H9 (cell line): ENCODE measurements at places on chromosomes 3 and 15.

DNA sequence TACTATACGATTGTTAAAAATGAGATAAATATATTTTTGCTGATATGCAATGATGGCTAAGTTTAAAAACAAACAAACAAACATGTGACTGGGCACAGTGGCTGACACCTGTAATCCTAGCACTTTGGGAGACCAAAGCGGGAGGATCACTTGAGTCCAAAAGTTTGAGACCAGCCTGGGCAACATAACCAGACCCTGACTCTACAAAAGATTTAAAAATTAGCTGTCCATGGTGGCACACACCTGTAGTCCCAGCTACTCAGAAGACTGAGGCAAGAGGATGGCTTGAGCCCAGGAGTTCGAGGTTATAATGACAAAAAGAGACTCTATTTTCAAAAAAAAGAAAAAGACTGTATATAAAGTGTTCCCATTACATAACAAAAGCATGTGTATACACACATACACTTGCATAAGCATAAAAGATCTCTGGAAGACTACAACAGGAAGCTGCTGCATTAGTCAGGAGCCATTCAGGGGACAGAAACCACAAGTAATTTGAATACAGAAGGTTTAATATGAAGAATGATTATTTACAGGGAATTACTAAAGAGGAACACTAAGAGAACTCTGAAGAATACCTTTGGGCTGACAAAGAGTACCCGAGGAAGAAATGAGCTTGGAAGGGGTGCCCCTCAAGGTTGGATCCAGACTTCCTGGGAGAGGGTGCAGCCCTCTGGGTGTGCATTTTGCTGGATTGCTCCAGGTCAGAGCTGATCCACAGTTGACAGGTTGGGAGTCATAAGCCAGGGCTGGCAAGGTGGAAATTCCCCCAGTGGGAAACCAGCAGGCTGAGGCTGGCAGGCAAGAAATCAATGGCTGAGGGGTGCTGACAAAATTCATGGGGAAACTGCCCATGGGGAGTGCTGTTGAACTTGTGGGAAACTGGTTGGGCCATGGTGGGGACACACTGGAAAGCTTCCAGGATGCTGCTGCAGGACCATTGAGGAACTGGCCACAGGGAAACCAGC lies 9.3 kb upstream of the TM4SF18 start:
- DNase-seq = no peak
- H3K27ac ChIP-seq = no peak overlapping the region
- H3K4me3 ChIP-seq = no peak overlapping the region
- no peaks in the 10 kb centered on the region for H3K36me3 ChIP-seq
- H3K27me3 ChIP-seq = no peaks in the 10 kb centered on the region

GRCh38 chr15:58472821-58473581 lies 41.2 kb downstream of the LIPC start:
- H3K4me1 ChIP-seq = no peaks in the 10 kb centered on the region; the same call in none of the 2 replicates
- no peaks in the 10 kb centered on the region for H3K36me3 ChIP-seq
- H3K27me3 ChIP-seq = no peaks in the 10 kb centered on the region
- no peak overlapping the region for H3K4me3 ChIP-seq

DNA sequence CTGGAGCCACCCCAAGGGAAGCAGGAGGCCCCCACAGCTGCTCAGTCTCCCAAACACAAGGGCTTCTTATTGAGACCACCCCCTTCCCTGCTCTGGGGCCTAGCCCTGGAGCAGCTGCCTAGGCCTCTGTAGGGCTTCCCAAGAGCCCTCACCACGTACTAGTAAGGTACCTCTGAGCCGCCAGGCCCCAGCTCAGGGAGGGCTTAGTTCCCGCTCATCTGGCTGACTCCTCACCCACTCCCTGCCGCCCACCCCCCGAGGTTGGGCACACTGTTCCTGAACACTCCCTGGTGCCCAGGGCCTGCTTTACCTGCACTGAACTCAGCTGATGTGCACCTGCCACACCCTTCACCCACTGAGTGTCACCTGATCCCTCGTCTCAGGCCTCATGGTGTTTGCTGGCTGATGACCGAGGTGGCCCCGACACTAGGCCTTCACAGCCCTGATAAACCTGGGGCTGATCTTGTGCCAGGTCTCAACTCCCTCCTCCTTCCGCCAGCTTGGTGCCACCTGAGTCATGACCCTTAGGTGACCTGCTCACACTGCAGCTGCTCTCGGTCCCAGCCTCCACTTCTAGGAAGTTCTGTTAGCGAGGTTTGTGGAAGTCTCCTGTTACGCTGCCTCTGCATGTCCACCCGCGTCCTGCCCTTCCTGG lies 18.0 kb upstream of the SPTBN5 start:
- no peaks in the 10 kb centered on the region for H3K27me3 ChIP-seq
- H3K27ac ChIP-seq = no peak overlapping the region
- DNase-seq = no peak
- no peak overlapping the region; the same call in 2 of the 3 replicates for H3K4me3 ChIP-seq
- peaks cover 18% of the 10 kb centered on the region; the same call in 2 of the 3 replicates for H3K36me3 ChIP-seq

GRCh38 chr3:18389108-18389733 lies 35.9 kb downstream of the SATB1 start:
- no peaks in the 10 kb centered on the region for H3K27me3 ChIP-seq
- H3K4me1 ChIP-seq = no peaks in the 10 kb centered on the region
- H3K4me3 ChIP-seq = no peak overlapping the region
- DNase-seq = no peak

- H3K4me1 ChIP-seq = no peaks in the 10 kb centered on the region; the same call in 1 of the 2 replicates
- H3K27me3 ChIP-seq = no peaks in the 10 kb centered on the region
- no peak overlapping the region for H3K27ac ChIP-seq
- H3K4me3 ChIP-seq = no peak overlapping the region
- DNase-seq = no peak
These were observed 336.1 kb downstream of the MFSD1 start for GRCh38 chr3:159137949-159138348.

DNA sequence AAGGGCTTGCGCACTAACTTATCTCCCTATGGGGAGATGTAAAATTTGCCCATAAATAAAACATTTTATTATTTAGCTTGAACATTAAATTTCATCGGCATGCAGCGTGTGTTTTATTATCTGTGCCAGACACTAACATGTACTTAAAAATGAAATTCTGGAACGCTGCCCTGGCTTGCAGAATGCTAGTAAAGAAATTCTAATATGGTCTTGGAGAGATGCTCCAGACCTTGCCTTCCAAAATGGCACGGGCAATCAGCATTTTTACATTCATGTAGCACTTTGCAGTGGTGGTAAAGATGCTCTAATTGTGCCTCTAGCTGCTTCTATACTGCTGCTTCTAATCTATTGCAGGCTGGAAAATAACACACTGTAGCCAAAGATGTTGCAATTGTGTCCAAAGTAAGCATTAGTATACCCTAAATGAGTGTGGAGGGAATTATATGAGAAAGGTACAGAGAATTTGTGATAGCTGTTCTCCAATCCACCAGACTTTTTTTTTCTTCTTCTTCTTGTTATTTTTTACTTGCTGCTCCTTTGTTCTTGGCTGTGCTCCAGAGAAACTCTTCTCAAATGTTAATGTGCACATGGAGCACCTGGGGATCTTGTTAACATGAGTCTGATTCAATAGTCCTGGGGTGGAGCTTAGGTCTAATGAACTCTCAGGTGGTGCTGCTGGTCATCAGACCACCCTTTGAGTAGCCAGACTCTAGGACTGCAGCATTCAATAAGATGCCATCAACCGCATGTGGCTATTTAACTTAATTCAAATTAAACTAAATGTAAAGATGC lies 47.3 kb downstream of the CRABP1 start:
- H3K4me3 ChIP-seq = no peak overlapping the region; the same call in 2 of the 3 replicates
- H3K27me3 ChIP-seq = no peaks in the 10 kb centered on the region
- H3K27ac ChIP-seq = no peak overlapping the region
- peaks cover 5% of the 10 kb centered on the region for H3K4me1 ChIP-seq

- H3K4me1 ChIP-seq = no peaks in the 10 kb centered on the region
- no peaks in the 10 kb centered on the region for H3K36me3 ChIP-seq
- no peaks in the 10 kb centered on the region for H3K27me3 ChIP-seq
- H3K4me3 ChIP-seq = no peak overlapping the region
- H3K27ac ChIP-seq = no peak overlapping the region
These were observed 40.5 kb upstream of the CDV3 start for GRCh38 chr3:133532951-133533350.

DNA sequence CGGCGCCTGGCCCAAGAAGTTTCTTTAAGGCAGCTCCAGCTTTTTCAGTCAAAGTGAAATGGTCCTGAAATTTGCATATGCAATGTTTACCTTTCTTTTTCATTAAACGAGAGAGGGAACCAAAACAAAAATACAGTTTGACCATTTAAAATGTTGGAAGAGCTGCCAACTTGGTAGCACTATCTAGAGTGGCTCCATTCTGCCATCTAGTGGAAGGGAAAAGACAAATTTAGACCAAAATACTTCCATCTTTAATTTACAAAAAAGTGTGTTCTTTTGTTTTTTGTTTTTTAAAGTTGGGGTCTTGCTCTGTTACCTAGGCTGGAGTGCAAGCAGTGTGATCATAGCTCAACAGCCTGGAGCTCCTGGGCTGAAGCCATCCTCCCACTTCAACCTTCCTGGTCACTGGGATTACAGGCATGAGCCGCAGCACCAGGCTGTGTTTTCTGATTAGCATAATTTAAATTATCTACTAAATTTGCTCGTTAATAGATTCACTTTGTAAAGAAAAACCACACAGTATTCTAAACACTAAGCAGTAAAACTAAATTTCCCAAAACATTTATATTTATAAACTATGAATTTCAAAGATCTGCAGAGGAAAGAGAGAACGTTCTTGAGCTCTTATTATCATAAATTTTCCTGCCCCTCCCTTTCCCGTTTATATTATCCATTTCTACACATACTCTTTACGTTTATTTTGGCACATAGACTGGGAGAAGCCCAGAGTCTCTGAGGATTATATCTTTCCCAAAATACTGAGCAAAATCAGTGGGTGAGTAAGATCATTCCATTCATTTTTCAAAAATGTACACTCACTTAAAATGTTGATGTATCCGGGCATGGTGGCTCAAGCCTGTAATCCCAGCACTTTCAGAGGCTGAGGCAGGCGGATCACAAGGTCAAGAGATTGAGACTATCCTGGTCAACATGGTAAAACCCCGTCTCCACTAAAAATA lies 15.4 kb upstream of the RFC4 start:
- DNase-seq = no peak
- H3K36me3 ChIP-seq = no peaks in the 10 kb centered on the region
- peaks cover 2% of the 10 kb centered on the region; the same call in 1 of the 2 replicates for H3K27me3 ChIP-seq
- H3K27ac ChIP-seq = no peak overlapping the region

DNA sequence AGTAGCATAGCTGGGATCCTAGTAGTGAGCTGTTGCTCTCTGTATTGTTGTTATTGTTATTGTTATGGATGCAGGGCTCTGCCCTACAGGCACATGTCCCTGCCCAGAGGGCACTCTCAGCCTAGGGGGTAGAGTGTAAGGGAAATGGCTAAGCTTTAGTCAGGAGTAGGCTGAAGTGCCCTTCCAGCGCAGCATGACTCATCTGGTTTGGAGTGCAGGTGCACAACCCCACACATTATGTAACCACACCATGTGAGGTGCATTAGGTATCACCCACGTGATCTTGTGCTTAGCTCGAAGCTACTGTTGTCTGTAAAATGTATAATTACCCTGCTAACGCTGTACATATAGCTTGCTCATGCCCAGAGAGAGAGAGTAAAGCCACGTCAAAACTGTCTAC lies 48.3 kb upstream of the TIPARP start:
- H3K4me1 ChIP-seq = peaks cover 3% of the 10 kb centered on the region; the same call in 1 of the 2 replicates
- DNase-seq = no peak
- H3K27me3 ChIP-seq = no peaks in the 10 kb centered on the region
- H3K36me3 ChIP-seq = no peaks in the 10 kb centered on the region
- H3K4me3 ChIP-seq = no peak overlapping the region

DNA sequence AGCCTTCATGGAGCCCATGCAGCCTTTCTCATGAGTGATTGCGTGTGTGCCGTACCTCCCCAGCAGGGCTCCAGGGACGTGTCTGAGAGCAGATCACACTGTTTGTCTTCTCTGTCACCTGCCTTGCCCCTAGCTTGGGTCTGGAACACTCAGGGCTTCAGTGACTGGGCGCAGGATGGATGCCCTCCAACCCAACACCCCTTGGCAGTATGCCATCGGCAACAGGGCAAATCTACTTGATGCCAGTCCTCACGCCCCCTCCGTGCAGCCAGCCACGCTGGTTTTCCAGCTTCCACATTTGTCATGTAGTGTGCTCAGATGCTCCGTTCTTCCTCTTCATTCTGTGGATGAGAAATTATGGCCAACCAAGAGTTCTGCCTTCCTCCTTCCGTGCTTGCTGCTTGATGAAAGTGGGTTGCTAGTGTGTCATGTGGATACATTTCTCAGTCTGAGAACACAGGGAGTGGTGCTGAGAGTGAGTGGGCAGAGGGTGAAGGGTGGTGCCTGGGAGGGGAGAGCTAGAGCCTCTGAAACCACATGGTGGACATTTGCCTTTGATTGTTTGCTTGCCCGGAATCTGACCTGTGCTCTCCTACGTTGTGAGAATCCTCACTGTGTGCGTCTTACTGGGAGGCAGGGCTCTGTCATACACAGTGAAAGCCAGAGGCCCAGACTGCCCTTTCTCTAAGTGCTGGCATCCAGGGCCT lies 97.2 kb downstream of the FAM43A start:
- DNase-seq = no peak
- H3K27ac ChIP-seq = no peak overlapping the region
- no peaks in the 10 kb centered on the region for H3K4me1 ChIP-seq
- no peaks in the 10 kb centered on the region; the same call in 2 of the 3 replicates for H3K36me3 ChIP-seq

DNA sequence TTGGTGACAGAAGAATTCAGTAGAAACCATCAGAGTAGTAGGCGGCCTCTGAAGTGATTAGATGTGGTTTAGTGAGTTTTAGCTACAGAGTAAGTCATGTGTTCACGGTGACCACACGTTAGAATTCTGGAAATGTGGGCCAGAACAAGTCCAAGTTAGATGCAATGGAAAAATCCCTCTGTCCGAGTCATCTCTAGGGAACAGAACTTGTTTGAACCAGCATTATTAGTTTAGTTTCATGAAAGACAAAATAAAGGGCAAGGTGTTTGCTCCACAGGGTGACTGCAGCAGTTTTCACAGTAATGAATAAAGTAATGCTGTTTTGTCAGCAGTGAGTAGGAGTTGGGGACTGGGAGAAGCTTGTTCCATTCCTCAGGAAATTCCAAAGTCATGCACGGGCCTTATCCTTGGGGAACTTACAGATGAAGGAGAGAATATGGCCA lies 100.2 kb downstream of the CGNL1 start:
- peaks cover 14% of the 10 kb centered on the region for H3K36me3 ChIP-seq
- H3K27ac ChIP-seq = no peak overlapping the region
- H3K27me3 ChIP-seq = no peaks in the 10 kb centered on the region

DNA sequence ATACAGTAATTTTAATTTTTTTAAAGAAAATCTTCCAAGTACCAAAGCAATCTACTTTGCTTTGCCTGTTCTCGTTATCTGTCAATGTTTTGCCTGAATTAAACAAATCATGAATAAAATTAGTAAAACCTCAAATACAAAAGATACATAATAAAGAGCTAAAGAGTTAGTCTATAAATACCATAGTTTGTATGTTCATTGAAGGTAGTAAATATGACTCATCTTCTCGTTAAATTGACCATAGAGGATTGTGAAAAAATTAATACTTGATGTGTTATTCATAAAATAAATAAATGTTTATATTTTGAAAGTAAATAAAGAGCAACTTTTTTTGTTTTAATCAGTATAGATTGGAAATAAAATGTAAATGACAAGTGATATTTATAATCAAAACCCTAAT lies 246.5 kb upstream of the PLSCR5 start:
- H3K4me1 ChIP-seq = no peaks in the 10 kb centered on the region
- H3K27me3 ChIP-seq = no peaks in the 10 kb centered on the region
- H3K27ac ChIP-seq = no peak overlapping the region
- no peak overlapping the region for H3K4me3 ChIP-seq

- H3K4me3 ChIP-seq = peak overlapping the region; percentile 94
- H3K27me3 ChIP-seq = peaks cover 3% of the 10 kb centered on the region; the same call in 1 of the 2 replicates
- H3K4me1 ChIP-seq = no peaks in the 10 kb centered on the region
- DNase-seq = no peak
- no peaks in the 10 kb centered on the region for H3K36me3 ChIP-seq
- no peak overlapping the region for H3K27ac ChIP-seq
These were observed 1.5 kb downstream of the SFMBT1 start for GRCh38 chr3:53044371-53044710.
